ENCODE measurements at places on chromosomes 11 and 22. TPM values are rescaled to one million over a fixed set of nuclear protein-coding genes. Genes with fewer than 3 reads are reported as not detected.

GRCh38 chr11:107991868-107992414 lies 16.8 kb upstream of the CUL5 start:
- DNase-seq = no peak

GRCh38 chr22:37167176-37167980 lies 17.7 kb upstream of the IL2RB start:
- no peak for DNase-seq

- no peak for DNase-seq
Observed at GRCh38 chr11:110182886-110183285, 89.7 kb downstream of the ZC3H12C start.

DNA sequence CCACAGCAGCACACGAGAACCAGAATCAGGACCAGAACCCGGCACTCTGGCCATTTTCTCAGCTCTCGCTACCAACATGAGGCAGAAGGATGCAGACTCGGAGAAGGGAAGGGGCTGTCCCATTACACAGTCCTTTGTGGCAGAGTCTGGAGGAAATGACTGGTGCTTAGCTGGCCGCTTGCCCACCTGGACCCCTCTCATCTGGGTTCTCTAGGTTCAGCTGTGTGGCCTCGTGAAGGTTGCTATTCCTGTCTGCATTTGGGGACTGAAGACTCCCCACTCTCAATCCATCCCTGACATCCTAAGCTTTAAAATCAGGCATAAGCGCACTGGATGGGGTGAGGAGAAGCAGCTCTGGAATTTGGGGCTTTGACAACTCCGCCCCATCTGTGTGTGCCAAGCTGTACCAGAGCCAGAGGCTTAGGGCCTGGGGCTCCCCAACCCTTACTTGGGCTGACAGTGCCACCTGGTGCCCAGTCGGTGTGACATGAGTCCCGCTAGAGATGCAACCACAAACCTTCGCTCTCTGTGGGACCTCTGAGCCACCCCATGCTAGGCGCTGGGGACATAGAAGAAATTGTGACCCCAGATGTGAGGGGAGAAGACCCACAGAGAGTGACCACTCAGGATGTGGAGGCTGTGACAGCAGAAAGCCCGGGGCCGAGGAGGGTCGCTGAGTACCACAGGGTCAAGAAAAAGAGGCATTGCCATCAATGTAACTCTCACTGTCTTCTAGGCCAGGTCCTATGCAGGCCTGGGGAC lies 35.8 kb upstream of the FCHSD2 start:
- DNase-seq = peak; percentile 60

The PKNOX2 gene
- not detected for total RNA-seq

DNA sequence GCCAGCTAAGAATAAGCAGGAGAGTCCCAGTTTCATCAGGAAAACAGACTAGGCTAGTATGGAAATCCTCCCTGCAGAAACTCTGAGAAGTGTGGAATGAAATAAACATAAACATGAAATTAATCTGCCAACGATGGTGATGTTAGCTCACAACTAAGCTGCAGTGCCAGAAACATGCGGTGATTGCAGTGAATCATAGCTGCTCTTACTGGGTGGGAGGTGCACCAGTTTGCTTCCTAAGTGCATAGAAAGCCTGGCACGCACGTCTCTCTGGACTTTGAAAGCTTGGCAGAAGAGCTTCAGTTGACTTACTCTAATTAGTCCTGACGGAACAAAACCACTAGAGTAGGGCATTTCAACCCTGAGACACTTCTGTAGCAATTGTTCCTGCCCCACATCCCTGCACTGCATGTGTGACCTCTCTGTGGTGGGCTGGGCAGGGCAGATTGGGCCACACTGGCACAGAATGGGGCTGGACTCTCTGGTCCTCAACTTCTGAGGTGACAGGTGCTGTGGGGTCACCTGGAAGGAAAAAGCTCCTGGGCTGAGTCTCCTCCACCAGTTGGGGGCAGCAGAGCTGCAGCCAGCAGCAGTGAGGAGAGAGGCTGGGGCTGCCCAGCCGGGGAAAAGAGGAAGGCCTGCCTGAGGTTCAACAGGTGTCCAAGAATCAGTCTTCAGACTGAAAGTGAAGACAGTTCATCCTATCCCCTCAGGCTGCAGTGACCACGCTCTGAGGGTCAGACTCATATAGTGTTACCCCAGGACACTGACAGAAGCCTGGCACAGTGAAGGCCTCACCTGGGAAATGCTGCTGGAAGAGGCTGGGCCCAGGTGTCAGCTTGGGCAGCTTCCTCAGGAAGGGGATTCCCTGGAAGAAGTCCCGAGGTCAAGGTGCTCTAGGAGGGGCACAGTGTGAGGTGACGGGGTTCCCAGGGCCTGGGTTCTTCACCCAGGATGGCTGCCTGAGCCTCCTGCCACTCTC lies 40.5 kb downstream of the GGTLC2 start:
- no peak for DNase-seq

DNA sequence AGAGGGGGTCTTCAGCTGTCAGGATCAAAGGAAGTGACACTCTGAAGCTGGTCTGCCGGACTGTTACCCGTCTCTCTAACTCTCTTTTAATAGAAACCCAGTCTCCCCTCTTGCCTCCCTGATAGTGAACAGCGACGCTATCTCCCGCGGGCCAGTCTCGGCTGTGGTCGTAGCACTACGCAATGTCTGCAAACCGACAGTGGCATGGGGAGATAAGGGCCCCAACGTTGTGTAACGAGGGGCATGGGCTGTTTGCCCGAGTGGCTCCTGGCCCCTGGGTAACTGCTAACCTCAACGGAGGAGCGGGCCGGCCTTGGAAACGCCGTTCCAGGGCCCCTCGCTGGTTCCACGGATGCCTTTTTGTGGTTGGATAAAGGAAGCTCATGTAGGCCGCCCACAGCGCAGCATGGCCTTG lies 23.3 kb downstream of the ZBTB16 start:
- no peak for DNase-seq

- DNase-seq = no peak
Observed at GRCh38 chr11:19698493-19699292, 13.9 kb upstream of the NAV2 start.

The TTC38 gene
- 26.0 TPM for total RNA-seq

DNA sequence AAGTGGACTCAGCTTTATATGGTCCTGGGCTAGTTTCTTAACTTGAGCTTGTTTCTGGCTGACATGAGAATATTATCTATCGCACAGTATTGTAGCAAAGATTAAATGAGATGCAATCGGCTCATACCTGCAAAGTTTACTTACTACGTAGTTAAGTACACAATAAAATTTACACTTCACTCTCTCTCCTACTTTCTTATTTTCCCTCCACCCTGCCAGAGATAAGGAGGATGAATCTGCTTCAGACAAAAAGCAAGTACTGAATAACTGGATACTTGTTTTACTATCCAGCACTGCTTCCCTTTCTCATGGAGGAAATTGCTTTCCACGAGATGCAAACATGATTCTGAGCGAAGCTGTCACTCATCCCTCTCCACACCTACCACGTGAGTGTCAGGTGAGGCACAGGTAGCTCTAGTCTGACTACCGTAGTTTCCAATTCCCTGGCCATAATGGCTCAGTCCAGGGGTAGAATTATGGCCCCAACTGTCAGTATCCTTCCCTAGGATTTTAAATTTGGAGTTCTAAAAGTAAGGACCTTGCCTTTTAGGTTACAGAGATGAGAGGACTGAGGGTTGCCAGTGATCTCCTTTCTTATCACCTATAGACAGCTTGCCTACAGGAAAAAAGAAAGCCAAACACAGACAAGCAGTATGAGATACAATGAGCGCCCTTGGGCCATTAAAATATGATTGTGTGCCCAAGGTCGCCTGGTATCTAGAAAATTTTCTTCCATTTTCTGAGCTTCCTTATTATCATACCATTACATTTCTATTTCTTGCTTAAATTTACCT lies 39.8 kb downstream of the GAB2 start:
- DNase-seq = no peak

- DNase-seq = no peak
Observed at GRCh38 chr22:47567126-47568090, 805.0 kb downstream of the TBC1D22A start.

GRCh38 chr11:134664447-134665187 lies 252.6 kb upstream of the B3GAT1 start:
- no peak for DNase-seq

The MYOD1 gene
- not detected for total RNA-seq

DNA sequence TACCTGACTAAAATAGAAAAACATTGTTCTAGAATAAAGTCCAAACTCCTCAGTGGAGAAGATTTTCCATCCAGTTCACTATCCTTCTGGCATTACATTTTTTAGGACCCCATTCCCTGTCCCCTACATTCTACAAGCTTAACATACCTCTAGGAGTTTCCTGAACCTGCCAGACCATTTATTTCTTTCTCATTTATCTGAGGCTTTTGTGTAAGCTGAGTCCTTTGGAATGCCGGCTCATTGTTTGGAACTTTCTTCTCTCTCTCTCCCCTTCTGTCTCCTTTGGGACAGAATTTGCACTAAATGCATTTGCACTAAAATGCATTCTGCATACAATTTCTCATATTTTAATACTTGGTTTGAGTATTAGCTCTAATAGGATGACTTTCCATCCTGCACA lies 393.0 kb upstream of the ANO3 start:
- DNase-seq = no peak

GRCh38 chr11:43950311-43950855 lies 7.9 kb downstream of the C11orf96 start:
- DNase-seq = no peak

DNA sequence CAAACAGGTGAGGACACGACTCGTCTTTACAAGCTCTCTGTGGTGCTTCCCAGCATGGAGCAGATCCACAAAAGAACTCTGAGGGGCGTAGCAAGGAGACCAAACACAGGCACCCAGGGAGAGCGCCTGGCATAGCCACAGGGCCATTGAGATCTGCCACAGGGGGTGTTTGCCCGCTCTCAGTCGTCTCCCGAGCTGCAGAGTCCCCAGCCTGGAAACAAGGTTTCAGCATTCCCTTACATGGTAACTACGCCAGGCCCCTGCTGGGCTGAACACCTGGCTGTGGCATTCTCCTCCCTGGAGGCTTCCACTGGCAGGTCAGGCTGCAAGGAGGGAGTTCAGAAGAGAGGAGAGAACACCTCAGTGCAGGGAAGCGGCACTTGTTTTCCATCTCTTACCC lies 962.1 kb downstream of the NTM start:
- no peak for DNase-seq

The SIK2 gene
- 12.4 TPM for total RNA-seq

The DERL3 gene
- 16.2 TPM for total RNA-seq
